ENCODE measurements at places on chromosomes 4 and X.

DNA sequence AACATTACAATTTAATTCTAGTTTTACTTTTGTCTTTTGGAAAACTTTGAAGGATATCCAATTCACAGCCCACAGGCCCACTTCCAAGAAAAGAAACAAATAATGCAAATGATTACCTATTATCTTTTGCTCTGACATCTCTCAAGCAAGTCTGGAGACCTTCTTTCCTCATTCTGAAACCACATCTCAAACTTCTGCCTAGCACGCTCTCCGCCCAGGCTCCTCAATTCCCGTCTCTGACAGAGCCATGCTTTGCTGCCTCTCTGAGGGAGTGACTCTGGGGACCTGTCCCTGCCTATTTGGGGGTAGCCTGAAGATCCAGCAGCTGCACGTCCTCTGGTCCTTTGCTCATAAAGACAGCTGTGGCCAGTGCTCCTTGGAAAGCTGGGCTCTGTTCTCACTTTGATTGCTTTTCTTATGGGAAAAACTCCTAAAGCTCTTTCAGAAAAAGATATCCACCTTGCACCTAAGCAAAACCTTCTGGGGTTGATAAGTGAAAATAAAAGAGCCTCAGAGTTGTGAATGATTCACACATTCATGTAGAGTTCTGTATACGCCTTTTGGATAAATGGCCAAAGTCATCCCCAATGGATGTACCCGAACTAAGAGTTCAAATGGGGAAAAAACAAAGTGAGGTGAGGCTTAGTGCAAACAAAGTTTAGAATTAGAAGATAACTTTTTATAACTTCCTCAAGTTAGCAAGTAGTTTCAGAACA is 72.4 kb upstream of the TNIP3 start:
- DNase-seq: no peak

GRCh38 chr4:25503779-25504178 is 126.7 kb downstream of the ANAPC4 start:
- no peak for DNase-seq

DNA sequence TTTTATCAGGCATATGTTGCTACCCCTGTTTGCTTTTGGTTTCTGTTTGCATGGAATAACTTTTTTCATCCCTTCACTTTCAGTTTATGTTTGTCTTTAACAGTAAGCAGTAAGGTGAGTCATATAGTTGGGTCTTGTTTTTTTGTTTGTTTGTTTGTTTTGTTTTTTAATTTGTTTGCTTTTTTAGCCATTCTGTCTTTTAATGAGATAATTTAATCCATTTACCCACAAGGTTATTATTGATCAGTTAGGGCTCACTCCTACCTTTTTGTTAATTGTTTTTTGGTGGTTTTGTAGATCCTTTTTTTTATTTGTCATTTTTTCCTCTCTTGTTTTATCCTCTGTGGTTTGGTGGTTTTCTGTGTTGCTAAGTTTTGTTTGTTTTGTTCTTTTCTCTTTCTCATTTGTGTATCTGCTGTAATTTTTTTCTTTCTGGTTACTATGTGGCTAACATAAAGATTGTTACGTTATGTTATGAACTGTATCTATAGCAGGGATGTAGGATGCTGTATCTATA is 379.5 kb upstream of the MAD2L1 start:
- no peak for DNase-seq

- DNase-seq: no peak
These were observed 5.1 kb downstream of the IL3RA start for GRCh38 chrX:1341545-1342184.

DNA sequence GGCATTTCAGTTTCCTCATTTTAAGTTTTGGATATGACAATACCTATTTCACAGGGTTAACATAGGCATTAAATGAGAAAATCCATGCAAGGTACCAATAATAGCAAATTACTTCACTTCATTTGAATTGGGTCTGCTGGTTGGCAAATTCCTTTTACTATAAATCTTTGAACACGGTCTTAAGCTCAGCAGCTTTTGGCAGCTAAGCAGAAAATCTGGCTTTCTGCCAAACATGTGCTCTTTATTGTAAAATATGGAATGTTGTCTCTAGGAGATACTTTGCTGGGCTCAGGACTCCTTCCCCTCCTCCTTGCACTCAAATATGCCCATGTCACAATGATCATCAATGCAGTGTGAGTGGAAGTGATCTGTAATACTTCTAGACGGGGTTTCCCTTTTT is 16.8 kb upstream of the DMP1 start:
- no peak for DNase-seq

DNA sequence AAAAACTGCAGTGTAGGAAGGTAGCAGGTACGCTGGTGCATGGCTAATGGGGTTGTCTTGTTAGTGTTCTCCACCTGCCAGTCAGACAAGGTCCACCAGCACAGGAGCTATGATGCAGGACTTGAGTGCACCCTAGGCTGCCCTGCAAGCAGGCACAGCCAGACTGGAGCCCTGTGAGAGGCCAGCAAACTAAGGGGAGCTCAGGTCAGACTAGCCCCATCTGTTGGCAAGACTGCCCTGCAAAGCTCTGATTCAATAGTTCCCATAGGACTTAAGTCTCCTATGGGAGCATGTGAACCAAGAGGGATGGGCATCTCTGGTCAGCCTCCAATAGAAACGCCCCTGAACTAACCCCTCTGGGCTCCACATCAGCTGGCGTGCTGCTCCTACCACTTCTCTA is 1307.3 kb downstream of the C4orf33 start:
- DNase-seq: no peak

GRCh38 chrX:140505421-140506337 is 810 bp upstream of the SOX3 start:
- DNase-seq: no peak

- no peak for DNase-seq
These were observed 9.5 kb downstream of the CTPS2 start for GRCh38 chrX:16702700-16703599.

- DNase-seq: no peak
These were observed 266.8 kb downstream of the C4orf33 start for GRCh38 chr4:129362691-129363274.

- no peak for DNase-seq
These were observed 371.4 kb downstream of the DTHD1 start for GRCh38 chr4:36652857-36653256.

DNA sequence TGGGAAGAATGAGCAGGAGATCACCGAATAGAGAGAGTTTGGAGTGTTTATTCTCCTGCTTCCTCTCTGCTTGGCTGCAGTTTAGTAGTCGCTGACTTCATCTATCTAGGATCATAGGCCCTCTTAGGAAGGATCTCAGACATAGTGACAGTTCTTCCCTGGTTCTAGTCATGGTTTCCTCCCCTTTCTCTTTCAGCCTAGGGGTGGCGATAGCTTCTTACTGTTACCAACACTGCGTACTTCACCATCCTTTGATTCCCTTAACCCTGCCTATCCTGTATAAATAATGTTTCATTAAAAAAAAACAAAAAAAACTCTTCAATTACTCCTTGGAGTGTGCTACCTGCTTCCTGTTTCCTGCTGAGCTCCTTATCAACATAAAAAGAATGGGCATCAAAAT is 103.8 kb downstream of the DDX53 start:
- DNase-seq: no peak

DNA sequence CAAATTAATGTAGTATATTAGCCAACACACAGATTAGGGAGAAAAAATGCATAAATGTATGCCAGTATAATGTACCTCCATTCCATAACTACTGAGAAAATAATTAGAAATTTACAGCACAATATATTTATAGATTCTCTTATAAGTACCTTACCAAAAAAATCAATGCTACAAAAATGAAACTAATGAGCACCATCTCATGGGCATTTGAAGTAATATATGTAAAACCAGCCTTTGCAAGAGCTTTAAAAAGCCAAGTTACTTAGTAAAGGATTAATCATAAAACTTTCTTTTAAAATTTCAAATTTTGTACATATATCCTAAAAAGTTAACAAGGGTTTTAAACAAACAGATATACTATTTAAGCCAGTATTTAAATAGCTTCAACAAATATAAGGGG is 43.2 kb downstream of the LRBA start:
- no peak for DNase-seq

GRCh38 chrX:17529151-17529745 is 154.2 kb downstream of the NHS start:
- no peak for DNase-seq

DNA sequence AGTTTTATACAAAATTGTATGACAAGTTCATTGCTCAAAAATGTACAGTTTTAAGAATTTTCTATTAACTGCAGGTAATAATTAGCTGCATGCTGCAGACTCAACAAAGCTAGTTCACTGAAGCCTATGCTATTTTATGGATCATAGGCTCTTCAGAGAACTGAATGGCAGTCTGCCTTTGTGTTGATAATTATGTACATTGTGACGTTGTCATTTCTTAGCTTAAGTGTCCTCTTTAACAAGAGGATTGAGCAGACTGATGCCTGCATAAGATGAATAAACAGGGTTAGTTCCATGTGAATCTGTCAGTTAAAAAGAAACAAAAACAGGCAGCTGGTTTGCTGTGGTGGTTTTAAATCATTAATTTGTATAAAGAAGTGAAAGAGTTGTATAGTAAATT is 131.0 kb downstream of the TET2 start:
- DNase-seq: no peak

DNA sequence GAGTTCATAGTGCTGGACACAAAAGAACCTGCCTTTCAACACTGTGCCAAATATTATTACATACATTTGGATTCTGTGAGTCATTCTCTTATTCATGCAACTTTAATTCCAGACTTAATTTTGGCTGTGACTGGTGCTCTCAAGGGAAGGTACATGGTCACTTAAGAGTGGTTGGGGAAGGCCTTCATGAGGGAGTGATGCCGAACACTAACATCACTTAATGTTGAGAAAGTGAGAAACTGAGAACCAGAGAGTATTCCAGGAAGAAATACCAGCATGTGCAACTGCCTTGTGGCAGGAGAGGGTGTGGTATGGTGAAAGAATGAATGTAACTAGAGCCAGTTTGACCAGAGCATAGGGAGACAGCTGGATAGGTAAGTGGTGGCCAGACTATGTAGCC is 41.5 kb upstream of the FHDC1 start:
- DNase-seq: no peak

DNA sequence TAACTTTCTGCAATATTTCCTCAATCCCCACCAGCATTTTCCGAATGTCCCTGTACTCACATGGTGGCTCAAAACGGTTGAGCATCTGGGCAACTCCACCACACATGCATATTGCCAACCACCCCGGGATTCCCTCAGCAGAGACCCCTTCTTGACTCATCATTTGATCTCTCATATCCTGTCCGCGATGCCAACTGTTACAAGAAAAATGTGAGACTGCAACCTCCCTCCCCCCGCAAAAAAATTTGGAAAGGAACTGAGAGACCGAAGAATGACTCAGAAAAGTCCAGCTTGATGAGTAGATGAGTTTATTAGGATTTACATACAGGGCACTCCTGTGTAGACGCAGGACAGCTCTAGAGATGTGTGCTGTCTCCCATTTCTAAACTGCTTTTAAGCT is 561.4 kb downstream of the ZIC3 start:
- no peak for DNase-seq

- DNase-seq: no peak
These were observed 89.1 kb downstream of the RAPGEF2 start for GRCh38 chr4:159191989-159192388.

- DNase-seq: no peak
These were observed 222.1 kb downstream of the CAMK2D start for GRCh38 chr4:113539408-113539807.

DNA sequence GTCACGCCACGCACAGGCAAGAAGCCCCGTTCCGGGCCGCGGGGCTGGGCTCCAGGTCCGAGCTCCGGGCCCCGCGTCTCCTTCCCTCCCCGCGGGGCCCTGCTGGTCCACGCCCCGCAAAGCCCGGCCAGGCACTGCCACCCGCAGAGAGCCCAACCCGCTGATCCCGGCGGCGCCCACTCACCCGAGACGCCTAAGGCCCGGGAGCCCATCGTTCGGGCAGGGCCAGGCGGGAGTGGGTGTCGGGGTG is 870 bp downstream of the PDZD4 start:
- no peak for DNase-seq

DNA sequence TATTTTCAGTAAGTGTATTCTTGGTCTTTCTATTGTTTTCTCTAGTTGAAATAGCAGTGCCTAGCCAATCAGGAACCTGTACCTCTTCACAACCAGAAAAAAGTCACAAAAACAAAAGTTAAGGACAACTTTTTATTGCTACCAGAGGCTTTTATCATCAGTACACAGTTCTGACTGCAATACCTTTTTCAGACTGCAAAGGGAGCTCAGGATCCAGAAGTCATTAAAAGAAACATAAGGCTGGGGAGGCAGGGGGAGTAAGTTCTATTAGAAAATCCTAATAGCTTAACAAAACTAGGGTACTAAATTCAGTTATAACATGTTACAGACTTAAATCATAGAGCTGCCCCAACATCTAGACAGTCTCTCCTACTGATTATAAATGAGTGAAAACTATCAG is 28.8 kb downstream of the CCNI start:
- no peak for DNase-seq

DNA sequence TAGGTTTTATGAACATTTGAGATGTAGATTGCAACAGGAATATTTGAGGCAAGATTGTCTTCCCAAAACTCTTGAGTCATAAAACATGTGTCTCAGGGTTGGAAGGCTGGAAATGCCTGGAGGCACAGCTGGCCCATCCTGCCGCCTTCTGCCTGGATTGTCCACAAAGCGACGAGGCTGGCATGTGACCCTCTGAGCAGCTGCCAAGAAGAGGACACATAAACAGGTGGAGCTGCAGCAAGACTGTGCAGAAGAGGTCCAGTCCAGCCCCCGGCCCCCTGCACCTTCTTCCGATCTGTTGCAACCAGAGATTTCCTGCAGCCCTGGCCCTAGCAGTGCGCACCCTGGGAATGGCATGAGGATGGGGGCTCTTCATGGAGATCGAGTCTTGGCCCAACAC is 101.9 kb upstream of the BCOR start:
- DNase-seq: no peak

DNA sequence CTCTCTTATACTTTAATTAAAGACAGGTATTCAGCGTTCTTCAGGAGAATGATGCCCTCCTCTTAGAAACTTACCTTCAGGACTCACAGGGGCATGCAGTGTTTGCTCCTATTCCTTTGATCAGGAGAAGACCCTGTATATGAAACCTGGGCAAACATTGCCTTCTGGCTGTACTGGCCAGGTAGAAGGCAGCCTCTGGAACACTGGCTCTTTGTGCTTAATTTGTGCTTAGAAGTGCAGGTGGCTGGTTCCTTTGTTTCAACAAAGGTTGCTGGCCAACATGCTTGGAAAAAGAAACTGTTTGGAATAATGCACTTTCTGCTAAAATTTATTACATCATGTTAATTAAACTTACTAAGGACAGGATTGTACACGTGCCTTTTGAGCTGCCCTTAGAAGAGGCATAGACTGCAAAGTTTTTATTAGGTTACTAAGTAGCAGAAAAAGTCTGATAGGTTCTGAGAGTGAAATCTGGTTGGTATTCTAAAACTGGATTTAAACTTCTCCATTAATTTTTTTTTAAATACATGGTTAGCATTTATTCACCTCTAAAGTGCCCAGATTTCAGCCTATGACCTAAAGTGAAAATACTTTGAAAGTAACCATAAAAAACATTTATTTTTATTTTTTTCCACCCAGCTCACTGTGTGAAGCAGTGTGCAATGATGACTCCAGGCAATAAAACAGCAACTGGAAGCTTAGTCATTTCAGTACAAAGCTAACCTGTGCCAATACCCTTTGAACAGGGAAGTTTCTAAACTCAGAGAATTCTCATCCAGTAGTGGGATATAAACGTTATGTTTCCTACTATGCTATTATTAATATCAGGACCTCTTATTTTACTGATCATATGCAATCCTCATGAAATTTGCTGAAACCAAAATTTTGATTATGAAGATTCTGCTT is 11.3 kb downstream of the RASSF6 start:
- DNase-seq: no peak

GRCh38 chr4:173231916-173232315 is 63.3 kb downstream of the GALNT7 start:
- no peak for DNase-seq

All from substantia nigra (tissue), 51 donors.